ENCODE measurements at places on chromosomes 16 and 17. TPM values are rescaled to one million over a fixed set of nuclear protein-coding genes. Genes with fewer than 3 reads are reported as not detected.
A peak's percentile ranks its signal among the peaks of the same experiment; 100 is the strongest.

DNA sequence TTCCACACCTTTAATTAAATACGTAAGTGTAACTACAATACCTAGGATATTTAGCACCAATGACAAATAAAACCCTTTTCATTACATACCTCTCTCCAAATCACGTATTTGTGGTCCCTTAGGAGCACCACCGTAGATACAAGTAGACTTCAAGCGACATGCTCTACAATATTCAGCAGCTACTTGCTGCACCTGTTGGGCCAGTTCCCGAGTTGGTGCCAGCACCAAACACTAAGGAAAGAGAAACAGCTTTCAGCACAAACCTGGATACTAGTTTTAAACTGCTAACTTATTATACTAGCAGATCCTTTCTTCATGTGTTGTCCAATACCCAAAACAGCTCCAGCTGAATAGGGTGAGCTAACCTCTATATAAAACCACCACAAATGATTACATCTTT lies 2.7 kb downstream of the DDX5 start:
- DNase-seq: no peak

GRCh38 chr16:56041556-56042140 lies 149.6 kb upstream of the GNAO1 start:
- peak; percentile 0 for DNase-seq

- peak; percentile 93 for DNase-seq
Measured at GRCh38 chr16:89319886-89320781, 102.6 kb downstream of the ZNF778 start.

- no peak for DNase-seq
Measured at GRCh38 chr16:84196727-84197394, 5.9 kb downstream of the ADAD2 start.

DNA sequence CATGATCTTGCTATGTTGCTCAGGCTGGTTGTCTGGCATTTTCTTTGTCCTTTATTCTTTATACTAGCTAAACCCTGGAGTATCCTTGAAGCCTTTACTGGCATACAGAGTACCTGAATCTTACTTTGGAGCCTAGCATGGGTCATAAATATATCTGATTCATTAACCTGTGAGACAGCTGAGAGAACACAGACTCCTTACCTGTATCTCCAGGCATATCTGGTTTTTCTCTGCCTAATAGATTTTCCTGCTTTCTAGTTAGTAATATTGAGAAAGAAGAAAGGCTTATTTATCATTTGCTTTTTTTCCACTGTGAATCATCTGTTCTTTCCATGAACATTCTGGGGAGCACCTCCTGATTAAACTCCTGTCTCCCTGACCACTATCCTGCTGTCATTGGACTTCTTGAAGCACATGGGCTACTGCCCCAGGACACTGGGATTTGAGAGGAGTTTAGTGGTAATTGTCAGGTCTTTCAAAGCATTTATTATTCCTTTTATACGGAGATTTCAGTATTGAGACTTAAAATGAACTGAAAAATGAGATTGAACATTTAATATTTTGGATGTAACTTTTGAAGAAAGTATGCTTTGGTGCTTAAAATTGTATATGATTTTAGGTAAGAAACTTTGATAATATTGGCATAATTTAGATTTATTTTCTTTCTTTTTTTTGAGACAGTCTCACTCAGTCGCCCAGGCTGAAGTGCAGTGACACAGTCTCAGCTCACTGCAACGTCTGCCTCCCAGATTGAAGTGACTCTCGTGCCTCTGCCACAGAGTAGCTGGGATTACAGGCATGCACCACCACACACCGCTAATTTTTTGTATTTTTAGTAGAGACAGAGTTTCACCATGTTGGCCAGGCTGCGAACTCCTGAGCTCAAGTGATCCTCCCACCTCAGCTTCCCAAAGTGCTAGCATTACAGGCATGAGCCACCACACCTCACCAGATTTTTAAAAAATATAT lies 8.6 kb downstream of the PDP2 start:
- DNase-seq: no peak

DNA sequence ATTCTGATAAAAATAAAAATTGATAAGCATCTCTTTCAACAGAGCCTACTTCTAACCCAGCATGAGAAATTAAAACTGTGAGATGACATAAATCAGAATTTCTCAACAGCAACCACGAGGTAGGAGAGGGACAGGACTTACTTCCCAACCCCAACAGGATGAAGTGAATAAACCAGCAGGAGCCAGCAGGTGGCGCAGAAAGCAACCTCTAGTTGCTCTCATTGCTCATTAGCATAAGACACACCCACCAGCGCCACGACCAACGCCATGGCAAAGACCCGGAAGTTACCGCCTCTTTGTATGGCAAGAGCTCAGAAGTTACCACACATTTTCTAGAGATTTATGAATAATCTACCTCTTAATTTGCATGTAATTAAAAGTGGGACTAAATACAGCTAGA lies 189.4 kb upstream of the CDH8 start:
- DNase-seq: peak; percentile 93

DNA sequence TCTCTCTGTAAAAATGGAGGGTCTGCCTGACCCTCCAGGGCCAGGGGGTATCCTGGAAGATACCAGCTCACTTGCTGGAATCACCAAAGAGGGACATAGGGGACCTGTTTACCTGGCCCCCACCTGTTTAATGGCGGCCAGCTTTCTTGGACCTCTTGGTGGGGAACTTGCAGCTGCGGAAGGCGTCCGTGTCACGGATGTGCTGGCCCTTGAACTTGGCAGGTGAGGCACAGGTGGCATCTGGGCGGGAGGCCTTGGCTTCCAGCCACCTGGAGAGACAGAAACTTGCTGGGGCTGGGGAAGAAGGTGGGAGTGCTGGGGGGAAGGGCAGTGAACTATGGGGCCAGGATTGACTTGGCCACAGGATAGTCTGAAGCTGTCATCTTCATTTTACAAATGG lies 3.5 kb downstream of the CHAD start:
- DNase-seq: no peak

DNA sequence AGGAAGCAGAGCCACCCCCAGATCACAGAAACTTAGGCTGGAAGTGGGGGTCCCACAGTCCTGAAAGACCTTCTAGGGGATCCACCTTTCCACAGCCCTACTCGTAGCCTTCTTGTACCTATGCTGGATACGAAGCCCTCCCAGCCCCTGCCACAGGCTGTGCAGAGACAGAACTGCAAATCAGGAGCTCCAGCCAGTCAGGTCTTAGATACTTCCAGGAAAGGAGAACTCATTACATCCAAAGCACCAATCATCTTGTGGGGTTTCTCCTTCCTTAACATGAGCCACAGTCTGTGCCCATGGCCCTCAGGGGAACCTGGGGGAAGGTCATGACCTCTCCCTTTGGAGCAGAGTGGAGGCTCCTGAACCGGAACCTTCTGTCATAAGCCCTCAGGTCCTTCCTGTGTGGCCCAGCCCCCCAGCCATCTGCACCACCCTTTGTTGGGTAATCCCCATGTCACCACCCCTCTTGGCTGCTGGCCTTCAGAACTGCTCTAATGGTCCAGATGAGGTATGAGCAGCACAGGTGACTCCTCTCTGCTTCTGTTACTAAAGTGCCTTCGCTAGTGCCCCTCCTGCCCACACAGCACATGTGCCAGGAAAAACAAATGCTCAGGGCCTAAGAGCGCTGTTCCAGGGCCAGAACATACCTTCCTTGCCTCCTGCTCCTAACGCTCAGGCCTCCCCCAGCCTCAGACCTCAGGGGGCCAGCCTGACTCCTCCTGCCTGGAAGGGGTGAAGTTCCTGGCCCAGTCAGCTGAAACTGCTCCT lies 14.6 kb downstream of the SRCIN1 start:
- DNase-seq: peak; percentile 62

DNA sequence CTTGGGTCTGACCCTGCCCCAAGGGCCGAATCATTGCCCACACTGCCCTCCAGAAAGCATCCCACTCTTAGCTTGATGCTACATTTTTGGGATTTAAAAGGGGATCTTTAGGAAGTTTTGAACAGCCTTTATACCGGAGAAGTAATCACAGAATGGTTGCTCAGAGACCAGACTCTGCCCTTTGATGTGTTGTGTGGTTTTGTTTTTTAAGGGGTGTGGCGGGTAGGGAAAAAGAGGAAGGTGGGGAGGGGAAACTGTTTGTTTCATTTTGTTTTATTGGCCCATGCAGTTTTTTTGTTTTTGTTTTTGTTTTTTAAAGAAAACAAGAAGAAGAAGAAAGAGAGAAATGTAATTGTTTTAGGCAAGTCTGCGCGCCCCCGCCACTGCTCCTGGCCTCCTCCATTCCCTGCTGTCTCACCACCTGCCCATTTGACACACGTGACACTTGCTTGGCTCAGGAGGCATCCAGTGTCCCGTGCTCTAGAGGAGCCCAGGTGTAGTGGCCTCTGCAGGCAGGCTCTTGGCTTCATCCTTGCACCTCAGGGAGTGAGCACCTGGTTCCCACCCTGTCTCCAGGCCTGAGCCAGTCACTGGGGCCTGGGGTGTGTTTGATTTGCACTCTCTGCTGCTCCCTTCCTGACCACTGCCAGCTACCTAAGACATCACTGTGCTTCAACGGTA lies 35.7 kb downstream of the GNAO1 start:
- DNase-seq: no peak

DNA sequence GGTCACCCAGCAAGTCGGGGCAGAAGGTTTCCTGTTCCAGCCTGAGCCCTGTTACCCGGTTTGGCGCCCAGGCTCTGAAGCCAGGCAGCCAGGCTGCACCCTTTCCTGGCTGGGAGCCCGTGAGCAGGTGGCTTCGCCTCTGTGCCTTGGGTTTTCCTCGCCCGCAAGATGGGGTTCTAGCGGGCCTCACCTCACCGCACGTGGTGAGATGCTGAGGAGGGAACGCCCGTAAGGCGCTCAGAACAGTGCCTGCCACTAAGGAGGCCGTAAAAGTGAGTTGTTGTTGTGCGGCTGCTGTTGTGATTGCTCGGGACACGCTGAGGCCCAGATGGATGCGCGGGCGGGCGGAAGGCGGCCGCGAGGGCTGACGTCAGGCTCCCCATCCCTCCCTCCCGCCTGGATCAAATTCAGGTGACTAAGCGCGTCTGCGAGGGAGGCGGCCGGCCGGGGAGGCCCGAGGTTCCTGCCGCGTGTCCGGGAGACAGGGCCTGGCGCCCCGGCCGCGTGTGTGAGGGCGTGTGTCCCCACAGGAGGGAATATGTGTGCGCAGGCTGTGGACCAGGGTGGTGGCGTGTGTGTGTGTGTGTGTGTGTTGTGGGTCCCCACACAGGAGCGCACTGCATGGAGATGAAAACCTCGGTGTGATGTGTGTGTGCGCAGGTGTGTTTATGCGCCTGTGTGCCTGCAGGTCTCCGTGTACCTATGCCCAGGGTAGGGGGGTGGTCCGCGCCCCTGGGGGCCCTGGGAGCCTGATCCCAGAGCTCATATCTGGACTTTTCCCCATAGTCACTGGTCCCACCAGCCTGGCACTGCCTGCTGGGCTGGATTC lies 4.3 kb downstream of the CAMKK1 start:
- peak; percentile 92 for DNase-seq

GRCh38 chr16:90034504-90034903 lies 15.2 kb upstream of the DBNDD1 start:
- DNase-seq: no peak

GRCh38 chr16:57619606-57620334 lies 8.7 kb upstream of the ADGRG1 start:
- DNase-seq: no peak

- DNase-seq: no peak
Measured at GRCh38 chr17:74635418-74635817, 11.9 kb upstream of the CD300E start.

The PPY gene
- not detected for total RNA-seq

The PYDC1 gene
- total RNA-seq: not detected

The BRIP1 gene
- total RNA-seq: 25.5 TPM

The SNX20 gene
- not detected for total RNA-seq

The ACSM5 gene
- 0.74 TPM for total RNA-seq
